ENCODE measurements at places on chromosomes 3 and 15.

GRCh38 chr15:64772964-64773363, 2.4 kb downstream of the RBPMS2 start:
- no peak for DNase-seq

- no peak for DNase-seq
Measured at GRCh38 chr3:138184994-138185393, 2.1 kb upstream of the ARMC8 start.

GRCh38 chr3:105826778-105827634, 41.8 kb downstream of the CBLB start:
- DNase-seq, result no peak

GRCh38 chr3:107845380-107846278, 245.2 kb downstream of the CD47 start:
- DNase-seq, result no peak

All from pons (tissue), 1 donor.